BJ (cell line): ENCODE measurements at places on chromosomes 3 and 15. TPM values are rescaled to one million over a fixed set of nuclear protein-coding genes. Genes with fewer than 3 reads are reported as not detected.

The CADPS gene
- not detected in 2 replicates for polyA plus RNA-seq

GRCh38 chr3:168828943-168829342, 733.2 kb upstream of the GOLIM4 start:
- no peak for DNase-seq

DNA sequence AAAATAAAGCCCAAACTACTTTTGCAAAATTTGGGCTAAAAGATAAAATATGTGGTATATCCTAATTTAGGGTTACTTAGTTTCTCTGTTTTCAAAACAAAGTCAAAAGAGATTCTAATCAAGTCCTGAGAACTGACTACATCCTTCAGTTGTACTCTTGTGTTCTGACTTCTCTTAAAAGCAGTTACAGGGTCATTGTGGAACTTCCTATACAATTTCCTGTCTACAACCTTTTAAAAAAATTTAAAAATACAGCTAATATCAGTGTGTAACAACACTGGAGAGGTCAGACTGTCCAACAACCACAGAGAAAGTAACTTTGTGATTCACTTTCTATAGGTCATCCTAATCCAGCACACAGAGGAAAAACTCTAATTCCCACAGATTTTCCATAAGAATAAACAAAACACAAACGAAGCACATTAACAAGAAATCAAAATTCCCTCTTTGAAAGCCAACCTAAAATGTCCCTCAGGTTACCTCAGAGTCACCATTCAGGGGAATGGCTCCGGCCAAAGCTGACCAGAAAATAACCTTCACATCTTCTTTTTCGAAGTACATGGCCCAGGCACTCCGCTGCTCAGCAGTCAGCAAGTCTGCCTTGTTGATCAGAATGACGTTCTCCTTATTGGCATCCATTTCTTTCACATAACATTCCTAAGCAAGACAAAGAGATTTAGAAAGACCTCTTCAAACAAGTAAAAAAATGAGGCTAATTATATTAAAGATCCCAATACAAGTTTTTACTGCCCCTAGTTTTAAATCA, 13.3 kb downstream of the LSG1 start:
- no peak for DNase-seq

The HERC2 gene
- 11.2 and 13.1 TPM in 2 replicates for polyA plus RNA-seq

The U2SURP gene
- polyA plus RNA-seq = 22.6 and 47.2 TPM in 2 replicates

The PLSCR2 gene
- polyA plus RNA-seq = not detected in 2 replicates

DNA sequence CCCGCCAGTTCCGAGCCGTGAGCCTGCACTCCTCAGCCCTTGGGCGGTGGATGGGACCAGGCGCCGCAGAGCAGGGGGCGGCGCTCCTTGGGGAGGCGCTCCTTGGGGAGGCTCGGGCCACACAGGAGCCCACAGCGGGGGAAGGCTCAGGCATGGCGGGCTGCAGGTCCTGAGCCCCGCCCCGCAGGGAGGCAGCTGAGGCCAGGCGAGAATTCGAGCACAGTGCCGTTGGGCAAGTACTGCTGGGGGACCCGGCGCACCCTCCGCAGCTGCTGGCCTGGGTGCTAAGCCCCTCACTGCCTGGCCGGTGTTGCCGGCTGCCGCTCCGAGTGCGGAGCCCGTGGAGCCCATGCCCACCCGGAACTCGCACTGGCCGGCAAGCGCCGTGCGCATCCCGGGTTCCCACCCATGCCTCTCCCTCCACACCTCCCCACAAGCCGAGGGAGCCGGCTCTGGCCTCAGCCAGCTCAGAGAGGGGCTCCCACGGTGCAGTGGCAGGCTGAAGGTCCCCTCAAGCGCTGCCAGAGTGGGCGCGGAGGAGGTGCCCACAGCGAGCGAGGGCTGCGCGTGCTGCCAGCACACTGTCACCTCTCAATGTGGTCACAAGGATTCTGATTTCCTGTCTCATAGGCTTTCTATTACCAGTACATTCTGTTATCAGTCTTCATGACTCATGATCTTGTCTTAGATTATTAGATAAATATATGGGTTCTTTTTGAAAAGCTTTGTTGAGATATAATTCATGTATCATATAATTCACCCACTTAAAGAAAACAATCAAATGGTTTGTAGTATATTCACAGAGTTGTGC, 44.0 kb upstream of the LRIG1 start:
- no peak for DNase-seq

The ACTRT3 gene
- polyA plus RNA-seq = 2.3 and 2.9 TPM in 2 replicates

The SLC6A1 gene
- polyA plus RNA-seq = not detected in 2 replicates

DNA sequence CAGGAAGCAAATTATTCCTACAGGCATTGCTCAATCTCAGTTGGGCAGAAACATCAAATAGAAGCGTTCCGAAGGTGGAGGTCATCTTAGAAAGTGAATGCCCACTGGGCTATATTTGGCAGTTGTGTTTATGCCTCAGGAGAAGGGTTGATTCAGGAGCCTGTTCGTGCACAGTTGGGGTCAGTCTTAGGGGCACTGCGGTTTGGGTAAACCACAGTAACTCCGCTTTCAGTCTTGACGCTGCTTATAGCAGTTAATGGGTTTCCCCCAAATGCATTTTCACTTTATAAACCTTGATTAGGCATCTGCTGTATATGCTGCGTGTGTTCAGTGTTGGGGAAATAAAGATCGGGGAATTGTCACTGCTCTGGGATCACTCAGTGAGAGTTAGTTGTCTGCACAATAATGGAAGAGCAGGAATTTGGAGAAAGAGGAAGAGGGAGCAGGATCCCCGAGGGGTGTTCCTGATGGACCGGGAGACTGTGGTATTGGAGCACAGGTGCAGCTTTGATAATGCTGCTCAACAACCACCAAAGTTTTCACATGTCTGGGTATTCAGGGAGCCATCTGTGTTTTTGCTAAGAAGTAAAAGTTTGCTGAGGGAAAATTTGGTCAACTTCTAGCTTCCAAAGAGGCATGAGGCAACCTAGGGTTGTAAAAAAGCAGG, 124.3 kb upstream of the EIF1B start:
- DNase-seq = no peak

DNA sequence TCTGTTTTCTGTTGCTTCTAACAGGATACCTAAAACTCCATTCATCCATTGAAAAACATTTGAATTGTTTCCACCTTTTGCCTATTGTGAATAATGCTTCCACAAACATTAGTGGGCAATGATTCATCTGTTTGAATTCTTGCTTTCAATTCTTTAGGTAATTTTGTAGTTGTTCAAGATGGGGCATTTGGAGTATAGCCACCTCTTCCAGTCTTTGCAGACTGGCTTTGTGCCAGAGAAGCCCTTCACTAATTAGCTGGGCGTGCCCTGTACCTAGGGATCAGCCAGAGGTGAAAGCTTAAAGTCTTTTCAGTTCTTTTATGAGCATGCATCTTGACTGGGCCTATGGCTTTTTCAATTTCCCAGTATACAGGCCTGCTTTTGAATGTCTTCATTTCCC, 10.9 kb downstream of the RTP1 start:
- no peak for DNase-seq

GRCh38 chr3:14242490-14243311, 64.1 kb downstream of the LSM3 start:
- DNase-seq = no peak

DNA sequence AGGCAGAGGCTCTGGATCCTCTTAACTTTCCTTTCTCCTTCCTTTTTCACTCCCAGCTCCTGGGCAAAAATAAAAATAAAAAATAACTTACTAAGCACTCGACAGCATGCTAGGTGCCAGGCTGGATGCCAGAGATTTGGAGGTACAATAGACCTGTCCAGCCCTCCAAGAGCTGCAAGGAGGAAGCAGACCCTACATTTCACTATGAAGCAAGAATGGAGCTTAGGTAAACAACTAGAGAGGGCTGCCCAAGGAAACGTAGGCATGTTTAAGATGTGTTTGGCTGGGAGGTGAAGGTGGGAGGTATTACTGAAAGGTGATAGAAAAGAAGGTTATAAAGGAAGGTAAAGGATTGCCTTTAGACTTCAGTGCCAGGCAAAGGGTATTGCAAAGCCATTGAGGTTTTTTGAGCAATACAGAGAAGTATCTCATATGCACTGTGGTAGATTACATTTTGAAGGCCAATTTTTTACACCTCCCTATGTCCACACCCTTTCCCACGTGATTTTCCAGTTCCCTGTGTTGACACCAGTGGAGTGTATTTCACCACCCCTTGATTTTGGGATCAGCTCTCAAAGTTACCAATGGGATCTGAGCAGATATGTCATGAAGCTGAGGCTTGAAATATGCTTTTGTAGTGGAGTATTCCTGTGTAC, 69.1 kb downstream of the DCLK3 start:
- DNase-seq = no peak

DNA sequence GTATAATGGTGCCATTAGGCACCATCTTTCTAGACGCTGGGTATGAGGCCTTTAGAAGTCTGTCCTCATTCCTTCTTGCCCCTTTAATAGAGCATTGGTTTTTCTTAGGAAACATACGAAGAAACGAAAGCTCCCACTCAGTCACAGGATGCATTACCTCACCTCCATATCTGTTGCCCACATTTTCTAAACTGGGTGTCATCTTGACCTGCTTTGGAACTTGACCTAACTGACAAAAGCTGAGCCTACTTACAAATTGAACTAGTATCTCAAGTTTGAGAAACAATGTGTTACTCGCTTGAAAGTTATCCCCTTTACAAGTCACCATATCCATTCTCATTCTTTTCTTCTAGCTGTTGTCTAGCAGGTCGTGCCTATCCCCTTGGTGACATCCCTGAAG, 102.7 kb downstream of the VPS8 start:
- DNase-seq = no peak

The CCDC80 gene
- 199 and 291 TPM in 2 replicates for polyA plus RNA-seq

- no peak for DNase-seq
Measured at GRCh38 chr15:47367726-47368390, 349.4 kb upstream of the SEMA6D start.

The TMEM45A gene
- polyA plus RNA-seq = 35.1 and 68.4 TPM in 2 replicates

DNA sequence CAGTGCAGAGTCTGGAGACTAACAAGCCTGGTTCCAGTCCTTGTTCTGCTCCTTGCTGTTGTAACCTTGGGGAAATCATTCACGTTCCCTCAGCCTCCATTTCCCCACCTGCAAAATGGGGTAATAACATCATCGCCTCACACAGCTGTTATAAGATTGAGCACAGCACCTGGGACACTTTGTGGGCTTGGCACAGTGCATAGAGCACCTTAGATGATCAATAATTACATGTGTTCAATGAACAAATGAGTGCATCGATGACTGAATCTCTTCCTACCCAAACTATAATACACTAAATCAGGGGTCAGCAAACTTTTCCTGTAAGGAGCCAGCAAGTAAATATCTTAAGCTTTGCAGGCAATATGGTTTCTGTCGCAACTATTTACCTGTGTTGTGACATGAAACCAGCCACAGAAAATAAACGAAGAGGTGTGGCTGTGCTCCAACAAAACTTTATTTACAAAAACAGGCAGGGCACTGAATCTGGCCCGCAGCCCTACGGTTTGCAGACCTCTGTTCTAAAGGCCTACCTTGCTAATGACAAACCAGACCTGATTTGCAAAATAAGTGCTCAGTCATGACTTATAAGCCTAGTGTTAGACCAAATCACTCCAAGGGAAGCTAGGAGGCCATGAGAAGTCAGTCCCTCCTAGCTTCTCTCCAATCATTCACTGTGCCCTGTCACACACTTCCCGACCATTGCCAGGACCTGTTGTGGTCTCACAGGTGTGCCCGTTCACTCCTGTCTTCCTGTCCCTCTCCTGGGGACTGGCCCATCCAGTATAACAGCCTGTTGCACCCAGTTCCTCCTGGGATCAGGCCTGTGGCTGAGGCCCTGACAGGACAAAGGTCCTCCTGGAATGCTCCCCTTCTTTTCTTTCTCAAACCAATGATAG, 149.4 kb upstream of the WNT5A start:
- no peak for DNase-seq

- DNase-seq = no peak
Measured at GRCh38 chr15:32004249-32004648, 26.1 kb upstream of the CHRNA7 start.

- DNase-seq = no peak
Measured at GRCh38 chr15:101554115-101554915, 64.8 kb upstream of the PCSK6 start.

GRCh38 chr3:71586810-71587242, 3.3 kb upstream of the FOXP1 start:
- DNase-seq = no peak

- no peak for DNase-seq
Measured at GRCh38 chr3:134618478-134619300, 32.1 kb downstream of the KY start.

- DNase-seq = no peak
Measured at GRCh38 chr3:144295613-144296012, 324.0 kb downstream of the DIPK2A start.

DNA sequence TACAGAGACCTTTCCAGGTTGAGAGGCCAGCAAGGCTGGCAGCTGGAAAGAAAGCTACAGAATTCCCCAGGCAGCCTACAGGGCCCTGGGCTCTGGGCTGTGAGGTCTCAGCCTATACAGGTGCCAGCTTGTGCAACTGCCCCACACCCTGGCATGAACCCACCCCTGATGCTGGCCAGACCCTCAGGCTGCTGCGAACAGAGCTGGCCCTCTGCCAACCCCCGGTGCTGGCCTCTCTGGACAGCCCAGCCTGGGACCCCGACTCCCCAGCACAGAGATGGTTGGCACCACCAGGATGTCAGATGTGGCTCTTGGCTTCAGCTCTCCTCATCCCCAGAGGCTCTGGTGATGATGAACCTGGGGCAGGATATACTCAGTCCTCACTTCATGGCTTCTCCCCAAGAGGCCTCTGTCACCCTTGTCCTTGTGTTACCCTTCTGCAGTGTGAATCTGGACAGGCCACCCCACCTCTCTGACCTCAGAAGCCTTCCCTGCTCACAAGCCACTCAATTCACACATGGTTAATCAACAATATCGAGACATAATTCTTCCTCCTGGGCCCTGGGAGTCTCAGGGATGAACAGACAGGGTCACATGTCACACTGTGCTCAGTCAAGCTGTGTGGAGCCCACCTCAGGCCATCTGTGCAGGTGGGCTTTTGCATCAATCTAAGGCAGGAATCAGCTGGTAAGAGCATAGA, 11.0 kb upstream of the BFSP2 start:
- no peak for DNase-seq

DNA sequence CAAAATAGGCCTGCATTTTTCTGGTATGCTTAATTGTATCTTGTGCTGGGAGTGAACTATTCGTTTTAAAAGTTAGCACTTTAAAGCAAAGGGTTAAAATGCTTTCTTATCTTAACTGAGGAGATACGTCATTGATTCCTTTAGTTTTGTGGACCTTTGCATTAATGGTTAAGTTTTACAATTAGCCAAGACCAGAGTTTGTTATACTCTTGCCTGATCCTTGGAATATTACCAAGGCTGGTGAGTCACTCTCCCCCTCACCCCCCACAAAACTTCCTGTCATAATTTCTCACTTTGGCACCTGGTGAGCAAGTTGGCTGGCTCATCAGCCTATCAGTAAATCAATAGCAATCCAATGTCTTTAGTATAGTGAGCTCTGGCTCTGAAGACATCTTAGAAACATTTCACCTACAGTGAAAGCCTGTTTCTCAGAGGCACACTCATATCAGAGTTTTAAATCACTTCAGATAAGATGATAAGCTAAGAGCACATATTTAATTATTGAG, 26.7 kb downstream of the SLC2A2 start:
- peak; percentile 51 for DNase-seq

GRCh38 chr3:100030346-100030745, 84.0 kb downstream of the FILIP1L start:
- no peak for DNase-seq
